ENCODE measurements at places on chromosomes 3 and 15. TPM values are rescaled to one million over a fixed set of nuclear protein-coding genes. Genes with fewer than 3 reads are reported as not detected.

MYEF2 gene
- 17.0 TPM for total RNA-seq

LRRC3B gene
- not detected for total RNA-seq

ERC2 gene
- total RNA-seq = not detected

SLC6A20 gene
- total RNA-seq = 0.44 TPM

KLHL40 gene
- not detected for total RNA-seq

FAM81A gene
- total RNA-seq = not detected

SYNPR gene
- not detected for total RNA-seq

GPR149 gene
- total RNA-seq = not detected

HDC gene
- 4.3 TPM for total RNA-seq

ACSBG1 gene
- total RNA-seq = not detected

CYFIP1 gene
- 3.8 TPM for total RNA-seq

GOLGA6B gene
- not detected for total RNA-seq

CFAP100 gene
- not detected for total RNA-seq

DNA sequence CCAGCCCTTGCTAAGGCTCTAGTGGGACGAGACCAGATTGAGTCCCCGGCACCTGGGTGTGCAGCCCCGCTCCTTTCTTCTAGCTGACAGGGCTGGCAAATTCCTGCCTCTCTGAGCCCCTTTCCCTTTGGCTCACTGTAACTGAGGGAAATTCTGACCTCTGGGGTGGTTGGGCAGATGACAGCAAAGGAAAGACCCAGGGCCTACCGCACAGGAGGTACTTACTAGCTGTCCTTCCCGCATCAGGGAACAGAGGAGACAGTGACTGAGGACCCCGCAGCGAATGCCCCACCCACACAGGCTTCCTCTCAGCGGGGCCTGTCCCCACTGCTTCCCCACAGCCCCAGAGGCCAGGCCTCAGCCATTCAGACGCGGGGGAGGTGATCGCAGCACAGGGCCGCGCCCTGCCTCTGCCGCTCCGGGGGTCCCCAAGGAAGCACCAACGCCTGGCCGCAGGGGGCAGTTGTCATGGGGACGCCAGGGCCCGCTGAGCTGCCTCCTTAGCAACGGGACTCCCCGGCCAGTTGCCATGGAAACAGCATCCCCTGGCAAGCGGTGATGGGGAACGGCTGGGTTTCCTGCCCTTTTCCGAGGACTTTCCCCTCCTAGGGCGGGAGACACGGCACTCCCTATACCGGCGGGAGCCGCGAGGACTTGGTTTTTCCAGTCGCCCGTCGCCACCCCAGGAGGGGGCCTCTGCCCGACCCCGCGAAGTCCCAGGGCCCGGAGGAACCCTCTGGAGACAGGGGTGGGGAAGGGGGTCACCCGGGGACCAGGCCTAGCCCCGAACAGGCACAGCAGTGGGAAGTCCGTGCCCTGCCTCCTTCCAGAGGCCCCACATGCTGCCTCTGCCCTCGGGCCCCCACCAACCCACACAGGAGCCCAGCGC, 50.1 kb downstream of the HCN4 start:
- no peaks in the 10 kb centered on the region for H3K4me1 ChIP-seq
- no peak overlapping the region for H3K27ac ChIP-seq
- DNase-seq = no peak
- H3K27me3 ChIP-seq = no peaks in the 10 kb centered on the region

GRCh38 chr3:108130701-108131474, 40.1 kb upstream of the CD47 start:
- H3K4me3 ChIP-seq = no peak overlapping the region
- DNase-seq = no peak
- no peaks in the 10 kb centered on the region for H3K27me3 ChIP-seq
- no peak overlapping the region for H3K27ac ChIP-seq
- H3K4me1 ChIP-seq = peaks cover 51% of the 10 kb centered on the region

DNA sequence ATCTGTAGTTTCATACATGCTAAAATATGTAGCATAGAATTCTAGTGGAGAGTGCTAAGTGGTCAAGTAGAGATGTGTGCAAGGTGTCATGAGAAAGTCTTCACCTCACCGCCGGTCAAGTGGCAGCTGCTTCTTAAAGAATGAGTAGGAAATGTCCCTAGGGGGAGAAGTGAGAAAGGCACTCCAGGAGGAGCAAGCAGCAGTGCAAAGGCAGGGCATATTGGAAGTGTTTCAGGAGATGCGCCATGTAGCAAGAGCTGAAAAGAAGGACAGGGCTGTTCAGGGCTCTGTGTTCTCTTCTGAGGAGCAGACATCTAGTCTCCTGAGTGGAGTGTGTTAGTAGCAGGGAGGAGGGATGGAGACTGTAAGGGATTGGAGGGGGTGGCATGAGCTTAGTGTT, 312.4 kb upstream of the SEMA6D start:
- DNase-seq = no peak
- no peaks in the 10 kb centered on the region for H3K36me3 ChIP-seq
- no peak overlapping the region for H3K4me3 ChIP-seq
- no peaks in the 10 kb centered on the region for H3K27me3 ChIP-seq
- no peaks in the 10 kb centered on the region for H3K4me1 ChIP-seq

- H3K27me3 ChIP-seq = no peaks in the 10 kb centered on the region
- no peaks in the 10 kb centered on the region for H3K4me1 ChIP-seq
- H3K4me3 ChIP-seq = no peak overlapping the region
- no peak overlapping the region for H3K27ac ChIP-seq
These were observed 462.2 kb downstream of the NSUN3 start for GRCh38 chr3:94525043-94525442.

- H3K27ac ChIP-seq = no peak overlapping the region
- H3K27me3 ChIP-seq = no peaks in the 10 kb centered on the region
- no peaks in the 10 kb centered on the region for H3K36me3 ChIP-seq
- H3K4me3 ChIP-seq = no peak overlapping the region
These were observed 72.1 kb downstream of the EPHA3 start for GRCh38 chr3:89179355-89180001.

GRCh38 chr3:192216067-192216466, 511.3 kb downstream of the FGF12 start:
- no peaks in the 10 kb centered on the region for H3K4me1 ChIP-seq
- no peaks in the 10 kb centered on the region for H3K27me3 ChIP-seq
- H3K27ac ChIP-seq = no peak overlapping the region
- no peaks in the 10 kb centered on the region for H3K36me3 ChIP-seq
- no peak overlapping the region for H3K4me3 ChIP-seq
- no peak for DNase-seq

DNA sequence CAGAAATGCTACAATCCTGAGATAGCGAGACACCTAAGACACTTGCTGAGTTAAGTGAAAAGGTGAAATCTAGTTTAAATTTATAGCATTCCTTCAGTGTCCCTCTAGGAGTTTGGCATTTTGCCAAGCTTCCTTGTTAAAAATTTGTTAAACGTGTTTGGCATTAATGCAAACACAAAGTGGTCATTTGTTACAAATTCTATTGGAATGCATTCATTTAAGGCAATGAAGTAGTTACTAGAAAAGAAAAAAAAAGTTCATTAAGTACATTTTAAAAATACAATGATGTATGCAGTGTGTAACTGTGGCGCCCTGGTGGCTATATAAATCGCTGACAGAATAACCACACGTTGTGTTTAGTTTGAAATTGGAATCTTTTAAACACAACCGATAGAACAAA, 31.3 kb upstream of the WNT5A start:
- H3K4me1 ChIP-seq = peaks cover 18% of the 10 kb centered on the region
- H3K4me3 ChIP-seq = no peak overlapping the region

DNA sequence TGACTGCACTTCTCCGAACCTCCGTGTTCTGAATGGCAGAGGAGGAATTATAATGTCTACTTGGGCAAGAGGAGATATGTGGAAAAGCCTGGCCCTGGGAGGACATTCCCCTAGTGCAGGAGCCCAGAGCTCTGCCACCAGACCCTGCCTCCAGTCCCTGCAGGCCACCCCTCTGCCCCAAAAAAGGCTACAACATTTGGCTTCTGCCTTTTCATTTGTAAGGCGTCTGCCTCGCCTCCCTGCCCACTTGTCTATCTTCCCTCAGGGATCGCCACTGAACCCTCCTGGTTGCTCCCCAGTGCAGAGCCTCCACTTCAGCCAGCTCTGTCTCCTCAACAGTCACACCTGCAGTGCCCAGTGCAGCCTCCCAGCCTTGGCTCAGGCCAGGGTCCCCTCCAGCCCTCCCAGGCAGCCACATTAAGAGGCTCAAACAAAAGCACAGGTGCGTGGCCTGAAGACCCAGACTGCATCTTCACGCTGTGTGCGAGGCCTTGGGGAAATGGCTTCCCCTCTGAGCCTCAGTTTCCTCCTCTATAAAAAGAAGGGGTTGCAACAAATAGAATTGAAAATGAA, 125.9 kb upstream of the SMAD3 start:
- H3K4me1 ChIP-seq = peaks cover 3% of the 10 kb centered on the region
- DNase-seq = no peak

- no peaks in the 10 kb centered on the region for H3K4me1 ChIP-seq
- H3K27ac ChIP-seq = no peak overlapping the region
- H3K36me3 ChIP-seq = no peaks in the 10 kb centered on the region
- no peak for DNase-seq
These were observed 36.8 kb upstream of the NAALADL2 start for GRCh38 chr3:174822320-174822719.

DNA sequence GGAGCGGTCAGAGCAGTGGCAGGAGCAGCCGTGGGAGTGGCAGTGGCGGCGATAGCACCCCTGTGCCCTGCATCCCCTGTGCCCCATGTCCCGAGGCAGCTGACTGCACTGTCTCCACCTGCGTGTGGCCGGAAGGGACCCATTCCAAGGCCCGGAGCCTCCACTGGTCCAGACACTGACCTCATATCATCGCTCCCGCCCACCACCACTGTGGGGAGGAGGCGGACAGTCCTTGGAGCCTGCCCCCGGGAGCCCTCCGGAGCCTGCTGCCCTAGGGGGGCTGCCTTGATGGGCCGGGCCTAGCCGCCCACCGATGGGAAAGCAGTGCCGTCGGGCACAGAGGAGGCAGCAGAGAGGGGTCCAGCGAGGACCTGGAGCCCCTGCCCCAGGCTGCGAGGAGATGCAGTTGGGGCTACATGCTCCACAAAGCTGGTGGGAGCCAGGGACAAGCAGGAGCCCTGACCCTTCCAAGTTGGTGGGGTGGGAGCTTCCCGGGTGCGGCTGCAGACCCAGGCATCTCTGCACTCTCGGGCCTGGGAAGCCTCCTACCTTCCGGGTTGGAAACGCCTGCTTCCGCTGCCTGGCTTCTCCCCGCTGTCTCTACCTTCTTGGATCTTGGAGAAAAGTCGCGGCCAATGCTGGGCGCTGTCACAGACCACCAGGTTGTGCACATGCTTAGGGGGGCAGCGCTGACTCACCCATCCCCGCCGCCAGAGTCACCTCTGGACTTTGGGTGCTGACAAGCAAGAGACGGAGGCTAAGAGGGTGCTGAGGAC, 283.2 kb upstream of the ROBO1 start:
- H3K36me3 ChIP-seq = no peaks in the 10 kb centered on the region
- no peaks in the 10 kb centered on the region for H3K4me1 ChIP-seq
- no peak for DNase-seq
- no peak overlapping the region for H3K4me3 ChIP-seq
- H3K27ac ChIP-seq = no peak overlapping the region
- H3K27me3 ChIP-seq = no peaks in the 10 kb centered on the region

DNA sequence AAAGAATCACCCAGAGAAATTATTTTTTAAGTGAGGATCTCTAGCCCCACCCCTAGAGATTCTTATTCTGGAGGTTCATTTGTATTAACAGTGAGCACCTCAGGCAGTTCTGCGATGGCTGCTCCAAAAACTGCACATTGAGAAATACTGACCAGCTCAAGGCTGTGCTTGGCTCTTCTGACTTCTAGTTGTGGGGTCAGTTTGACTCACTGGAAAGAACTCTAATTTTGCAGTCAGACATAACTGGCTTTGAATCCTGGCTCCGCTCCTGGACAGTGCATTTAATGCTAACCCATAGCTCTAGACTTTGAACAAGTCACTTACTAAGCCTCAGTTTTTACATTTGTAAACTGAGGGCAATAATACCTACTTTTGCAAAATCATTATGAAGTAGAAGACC, 123.6 kb upstream of the SKOR1 start:
- H3K27ac ChIP-seq = no peak overlapping the region
- peaks cover 3% of the 10 kb centered on the region for H3K36me3 ChIP-seq
- no peaks in the 10 kb centered on the region for H3K4me1 ChIP-seq
- no peak overlapping the region for H3K4me3 ChIP-seq
- DNase-seq = no peak
- no peaks in the 10 kb centered on the region for H3K27me3 ChIP-seq

DNA sequence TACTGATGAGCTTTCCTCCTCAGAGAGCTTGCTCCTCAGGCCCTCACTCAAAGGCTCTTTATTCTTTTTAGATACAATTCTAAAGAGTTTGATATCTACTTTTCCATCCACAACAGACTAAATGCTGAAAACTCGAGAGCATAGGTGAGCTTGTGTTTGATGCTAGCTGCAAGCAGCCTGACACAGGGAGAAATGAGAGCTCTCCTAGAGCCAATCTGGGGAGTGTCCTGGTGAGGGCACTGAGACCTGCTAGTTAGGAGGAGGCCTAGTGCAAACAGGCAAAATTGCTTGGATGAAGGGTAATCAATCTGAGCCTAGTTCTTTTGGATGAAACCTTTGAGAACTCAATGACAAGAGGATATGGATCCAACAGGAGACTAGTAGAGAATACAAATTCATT, 300.8 kb downstream of the ZBTB20 start:
- no peak for DNase-seq
- H3K27ac ChIP-seq = no peak overlapping the region
- no peaks in the 10 kb centered on the region for H3K27me3 ChIP-seq
- H3K4me1 ChIP-seq = no peaks in the 10 kb centered on the region
- no peaks in the 10 kb centered on the region for H3K36me3 ChIP-seq

DNA sequence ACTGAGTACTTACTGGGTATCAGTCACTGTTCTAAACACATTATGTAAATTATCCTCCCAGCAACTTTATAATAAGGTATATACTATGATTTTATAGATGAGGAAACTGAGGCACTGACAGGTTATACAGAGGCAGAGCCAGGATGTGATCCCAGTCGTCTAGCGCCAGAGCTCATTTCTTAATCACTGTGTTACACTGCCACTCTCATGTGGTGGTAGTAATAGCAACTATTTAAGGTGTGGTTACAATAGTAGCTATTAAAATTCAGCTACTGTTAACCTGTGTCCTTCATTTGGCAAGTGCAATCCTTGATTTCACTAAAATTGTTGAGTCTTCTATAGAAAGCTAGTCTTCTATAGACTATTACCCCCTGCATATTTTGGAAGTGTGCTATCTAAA, 43.1 kb upstream of the TRPC1 start:
- no peaks in the 10 kb centered on the region for H3K4me1 ChIP-seq
- no peaks in the 10 kb centered on the region for H3K36me3 ChIP-seq
- H3K27ac ChIP-seq = no peak overlapping the region
- H3K4me3 ChIP-seq = no peak overlapping the region
- DNase-seq = no peak
- H3K27me3 ChIP-seq = no peaks in the 10 kb centered on the region

GRCh38 chr3:193998123-193998448, 137.9 kb upstream of the HES1 start:
- H3K36me3 ChIP-seq = no peaks in the 10 kb centered on the region
- no peak overlapping the region for H3K27ac ChIP-seq
- no peaks in the 10 kb centered on the region for H3K4me1 ChIP-seq
- no peak overlapping the region for H3K4me3 ChIP-seq

DNA sequence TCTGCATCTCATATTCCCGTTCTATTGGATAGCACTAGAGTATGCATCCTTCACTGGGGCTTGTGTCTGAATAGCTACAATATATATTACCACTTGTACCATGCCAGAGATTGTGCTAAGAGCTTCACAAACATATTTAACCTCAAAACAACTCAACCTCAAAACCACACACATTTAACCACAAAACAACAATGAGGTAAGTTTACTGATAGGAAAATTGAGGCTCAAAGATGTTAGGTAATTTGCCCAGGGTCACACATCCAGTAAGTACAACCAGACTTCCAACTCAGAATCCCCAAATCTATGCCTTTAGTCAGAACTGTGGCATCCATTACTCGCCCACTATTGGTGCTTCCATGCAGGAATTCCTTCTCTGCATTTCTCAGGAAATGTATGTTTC, 220.0 kb downstream of the FAM43A start:
- H3K27me3 ChIP-seq = peaks cover 9% of the 10 kb centered on the region
- no peaks in the 10 kb centered on the region for H3K36me3 ChIP-seq
- H3K4me3 ChIP-seq = no peak overlapping the region
- no peak overlapping the region for H3K27ac ChIP-seq
- peaks cover 2% of the 10 kb centered on the region for H3K4me1 ChIP-seq

All from T-cell (primary cell).